ENCODE measurements at places on chromosomes 5 and 9. TPM values are rescaled to one million over a fixed set of nuclear protein-coding genes. Genes with fewer than 3 reads are reported as not detected.

- H3K27ac ChIP-seq, result no peak overlapping the region
- H3K4me3 ChIP-seq, result no peak overlapping the region
- no peaks in the 10 kb centered on the region for H3K4me1 ChIP-seq
- no peaks in the 10 kb centered on the region for H3K36me3 ChIP-seq
- DNase-seq, result no peak
Measured at GRCh38 chr5:125177340-125177739, 430.9 kb upstream of the ZNF608 start.

GRCh38 chr5:85717203-85717563 lies 900.6 kb upstream of the COX7C start:
- DNase-seq, result no peak
- no peak overlapping the region for H3K4me3 ChIP-seq
- no peaks in the 10 kb centered on the region for H3K4me1 ChIP-seq
- H3K27me3 ChIP-seq, result no peaks in the 10 kb centered on the region
- H3K27ac ChIP-seq, result no peak overlapping the region

- no peaks in the 10 kb centered on the region for H3K36me3 ChIP-seq
- H3K27ac ChIP-seq, result peak overlapping the region; percentile 40
- H3K4me1 ChIP-seq, result peaks cover 64% of the 10 kb centered on the region
- no peak overlapping the region for H3K4me3 ChIP-seq
- H3K27me3 ChIP-seq, result no peaks in the 10 kb centered on the region
Measured at GRCh38 chr9:70111641-70112236, 68.1 kb downstream of the MAMDC2 start.

DNA sequence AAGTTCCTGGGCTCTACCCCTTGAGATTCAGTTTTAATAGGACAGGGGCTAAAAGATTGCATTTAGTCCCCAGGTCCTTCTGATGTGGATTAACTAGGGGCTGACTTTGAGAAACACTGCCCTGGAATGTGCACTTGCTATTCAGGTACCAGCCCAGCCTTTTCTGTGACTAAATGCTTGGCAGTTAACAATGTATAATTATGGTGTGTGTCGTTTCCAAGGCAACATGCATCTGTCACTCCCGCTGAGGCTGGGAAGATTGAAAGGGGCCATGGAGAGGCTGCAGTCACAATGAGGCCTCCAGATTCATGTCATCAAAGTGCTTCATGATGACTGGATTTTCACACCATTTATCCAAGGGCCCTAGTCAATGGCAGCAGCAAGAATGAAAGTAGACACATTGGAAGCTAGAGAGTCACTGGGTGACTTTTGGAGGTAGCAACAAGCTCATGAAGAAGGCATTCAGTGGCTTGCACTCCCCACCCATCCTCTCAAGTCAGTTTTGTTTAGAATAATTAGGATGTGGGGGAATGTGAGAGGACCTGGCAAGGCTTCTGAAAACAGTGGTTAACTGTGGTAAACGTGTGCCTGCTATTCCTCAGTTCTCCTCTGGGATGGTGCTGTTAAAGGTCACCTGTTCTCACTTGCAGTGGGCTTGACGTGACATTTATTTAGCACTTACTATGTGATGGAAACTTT lies 28.3 kb downstream of the RAI14 start:
- peaks cover 2% of the 10 kb centered on the region for H3K27me3 ChIP-seq
- peak overlapping the region; percentile 80 for H3K4me3 ChIP-seq
- peaks cover 86% of the 10 kb centered on the region for H3K4me1 ChIP-seq

DNA sequence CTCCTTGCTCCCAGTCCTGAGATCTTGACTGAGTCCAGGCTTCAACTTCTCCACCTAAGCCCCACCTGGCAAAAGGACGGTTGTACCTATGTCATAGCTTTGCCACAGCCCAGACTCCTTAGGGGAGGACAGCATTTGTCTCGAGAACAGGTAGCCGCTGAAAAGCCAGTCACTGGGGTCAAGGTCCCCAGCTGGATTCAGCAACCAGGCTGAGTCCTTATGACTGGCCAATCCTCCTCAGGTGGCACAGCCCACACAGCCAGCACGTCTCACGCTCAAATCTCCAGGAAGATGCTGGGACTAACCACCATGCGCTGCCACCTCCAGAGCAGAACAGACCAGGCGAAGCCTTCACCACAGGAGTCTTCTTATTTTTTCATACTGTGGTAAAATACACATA lies 27.9 kb upstream of the SMU1 start:
- no peak overlapping the region for H3K4me3 ChIP-seq
- H3K27me3 ChIP-seq, result no peaks in the 10 kb centered on the region
- peaks cover 11% of the 10 kb centered on the region for H3K36me3 ChIP-seq
- DNase-seq, result no peak
- no peak overlapping the region for H3K27ac ChIP-seq

- no peaks in the 10 kb centered on the region for H3K27me3 ChIP-seq
- H3K36me3 ChIP-seq, result no peaks in the 10 kb centered on the region
- no peak overlapping the region for H3K4me3 ChIP-seq
- H3K4me1 ChIP-seq, result peaks cover 23% of the 10 kb centered on the region
- H3K27ac ChIP-seq, result no peak overlapping the region
Measured at GRCh38 chr5:93331863-93332262, 249.2 kb downstream of the NR2F1-AS1 start.

GRCh38 chr5:155264809-155265208 lies 251.3 kb downstream of the KIF4B start:
- H3K27ac ChIP-seq, result no peak overlapping the region
- no peaks in the 10 kb centered on the region for H3K27me3 ChIP-seq
- no peaks in the 10 kb centered on the region for H3K4me1 ChIP-seq
- no peak overlapping the region for H3K4me3 ChIP-seq
- no peaks in the 10 kb centered on the region for H3K36me3 ChIP-seq

GRCh38 chr5:41363343-41363986 lies 146.9 kb downstream of the PLCXD3 start:
- peaks cover 6% of the 10 kb centered on the region for H3K4me1 ChIP-seq
- H3K27me3 ChIP-seq, result no peaks in the 10 kb centered on the region
- no peaks in the 10 kb centered on the region for H3K36me3 ChIP-seq

LCP2 gene
- not detected for total RNA-seq

All from HFFc6 (cell line).